H54 (cell line): ENCODE measurements at places on chromosomes 5 and 9.

- no peak for DNase-seq
Observed at GRCh38 chr9:80491086-80491696, 919.4 kb downstream of the TLE4 start.

- no peak for DNase-seq
Observed at GRCh38 chr9:87305151-87305550, 192.5 kb upstream of the DAPK1 start.

GRCh38 chr5:98624145-98624880 lies 149.2 kb upstream of the RGMB start:
- DNase-seq = no peak

DNA sequence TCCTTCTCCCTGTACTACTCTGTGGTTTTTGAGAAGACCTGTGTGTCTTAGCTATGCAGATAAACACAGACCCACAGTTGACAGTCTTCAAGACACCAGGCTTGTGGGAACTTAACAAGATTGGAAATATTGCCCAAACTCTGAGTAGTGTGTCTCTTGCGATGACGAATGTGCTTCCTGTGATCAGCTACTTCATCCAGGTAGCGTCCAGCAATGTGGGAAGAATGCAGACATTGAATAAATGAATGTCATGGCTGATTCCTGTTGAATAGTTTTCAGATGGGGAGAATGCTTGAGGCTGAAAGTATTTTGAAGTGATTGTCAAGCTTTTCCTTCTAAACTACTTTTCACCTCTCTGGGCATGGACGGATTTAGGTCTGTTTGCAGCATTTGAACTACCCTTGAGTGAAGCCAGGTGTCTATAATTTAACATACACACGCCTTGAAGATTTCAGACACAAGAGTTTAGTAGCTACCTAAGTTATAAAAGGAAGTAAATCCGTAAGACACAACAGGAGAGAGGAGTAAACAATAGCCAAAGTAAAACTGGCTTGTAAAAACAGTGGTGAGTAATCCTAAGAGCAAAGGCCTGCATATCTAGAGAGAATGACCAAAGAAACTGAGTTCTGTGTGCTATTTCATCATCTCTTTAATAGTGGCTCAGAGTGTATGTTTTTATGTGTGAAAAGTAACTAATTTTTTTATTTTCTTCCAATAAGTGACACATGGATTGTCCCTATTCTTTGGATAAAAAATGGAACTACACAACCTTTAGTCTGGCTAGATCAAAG lies 30.0 kb upstream of the ARL14EPL start:
- no peak for DNase-seq

DNA sequence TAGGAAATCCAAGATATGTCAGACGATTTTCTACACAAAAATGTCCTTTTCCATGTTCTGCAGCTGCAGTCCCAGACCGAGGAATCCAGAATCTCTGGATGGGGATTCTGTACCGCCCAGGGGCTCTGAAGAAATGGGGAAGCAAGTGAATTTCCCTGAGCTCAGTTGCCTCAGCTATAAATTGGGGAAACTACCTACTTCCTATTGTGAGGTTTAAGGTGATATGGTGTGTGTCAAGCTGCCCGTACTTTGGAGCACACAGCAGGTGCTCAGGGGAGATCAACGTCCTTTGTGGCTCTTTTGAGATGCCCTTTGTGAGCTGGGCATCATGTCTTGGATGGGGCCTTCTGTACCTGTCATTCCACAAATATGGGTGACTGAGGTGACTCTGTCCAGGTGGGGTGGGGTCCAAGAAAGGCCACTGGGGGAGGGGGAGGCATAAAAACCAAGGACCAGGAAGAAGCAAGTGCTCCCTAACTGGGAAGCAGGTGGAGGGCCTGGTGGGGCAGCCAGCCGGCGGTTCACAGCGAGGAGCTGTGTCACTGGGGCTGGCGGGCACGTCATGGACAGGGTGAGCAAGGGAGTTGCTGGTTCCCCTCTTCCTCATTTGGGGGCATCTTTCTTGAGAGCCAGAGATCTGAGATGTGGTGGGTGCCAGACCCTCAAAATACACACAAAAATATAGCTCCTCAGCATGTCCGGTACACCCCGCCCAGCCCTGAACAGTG lies 116.0 kb downstream of the CRB2 start:
- no peak for DNase-seq

GRCh38 chr5:40477856-40478546 lies 201.7 kb upstream of the PTGER4 start:
- DNase-seq = peak; percentile 45

GRCh38 chr5:1520791-1521453 lies 2.8 kb downstream of the LPCAT1 start:
- no peak for DNase-seq

DNA sequence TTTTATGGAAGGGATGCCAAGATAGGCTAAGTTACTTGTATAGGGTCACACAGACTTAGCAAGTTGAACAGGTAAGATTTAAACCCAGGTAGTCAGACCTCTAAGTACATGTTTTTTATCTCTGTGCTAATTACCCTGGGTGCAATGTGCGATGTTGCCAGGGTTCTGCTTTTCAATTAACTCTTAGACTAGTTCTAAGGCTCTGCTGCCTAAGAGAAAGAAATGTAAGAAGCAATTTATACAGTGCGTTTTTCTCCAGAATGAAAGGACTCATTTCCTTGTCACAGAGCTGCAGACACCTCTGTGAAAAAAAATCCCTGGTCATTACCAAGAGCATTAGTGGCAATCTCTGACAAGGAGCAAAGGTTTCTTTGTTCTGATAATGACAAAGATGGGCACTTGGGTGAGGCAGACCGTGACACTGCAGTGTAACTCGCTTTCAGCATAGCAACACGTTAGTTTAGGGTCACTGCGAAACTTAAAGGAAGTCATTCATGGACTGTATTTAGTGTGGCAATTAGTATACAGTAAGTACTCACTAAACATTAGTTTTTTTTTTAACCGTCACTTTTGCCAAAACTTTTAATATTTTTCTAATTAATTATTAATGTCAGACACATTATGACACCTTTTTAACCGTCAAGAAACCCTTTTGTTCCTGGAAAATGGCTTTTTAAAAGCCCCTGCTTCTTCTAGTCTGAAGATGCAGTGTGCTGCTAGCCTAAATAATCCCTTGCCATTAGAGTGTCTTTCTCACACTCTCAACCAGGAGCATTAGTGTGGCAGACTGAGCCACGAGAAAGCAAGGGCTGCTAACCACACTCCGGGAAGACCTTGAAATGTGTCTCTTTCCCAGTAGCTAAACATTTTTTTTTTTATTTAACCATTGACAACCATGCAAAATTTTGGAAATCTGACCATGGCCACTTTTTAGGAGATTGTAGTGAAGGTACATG lies 520.0 kb upstream of the C9orf72 start:
- DNase-seq = no peak

DNA sequence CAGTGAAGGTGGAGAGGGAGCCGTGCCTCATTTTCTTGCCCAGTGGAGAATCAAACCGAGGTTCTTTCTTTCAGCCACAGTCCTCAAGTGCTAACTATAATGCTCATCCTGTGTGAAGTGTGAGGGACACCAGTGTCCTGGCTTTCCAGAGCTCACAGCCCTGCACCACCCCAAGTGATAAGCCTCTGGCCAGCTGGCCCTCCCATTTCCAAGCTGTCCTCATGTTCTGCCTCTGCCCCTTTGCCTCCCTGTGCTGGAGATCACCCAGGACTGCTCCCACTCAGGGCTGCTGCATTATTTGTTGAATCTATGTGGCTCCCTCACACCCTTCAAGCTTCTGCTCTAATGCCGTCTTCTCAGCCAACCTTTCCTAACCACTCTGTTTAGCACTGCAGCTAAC lies 224.5 kb upstream of the TUT7 start:
- DNase-seq = no peak

DNA sequence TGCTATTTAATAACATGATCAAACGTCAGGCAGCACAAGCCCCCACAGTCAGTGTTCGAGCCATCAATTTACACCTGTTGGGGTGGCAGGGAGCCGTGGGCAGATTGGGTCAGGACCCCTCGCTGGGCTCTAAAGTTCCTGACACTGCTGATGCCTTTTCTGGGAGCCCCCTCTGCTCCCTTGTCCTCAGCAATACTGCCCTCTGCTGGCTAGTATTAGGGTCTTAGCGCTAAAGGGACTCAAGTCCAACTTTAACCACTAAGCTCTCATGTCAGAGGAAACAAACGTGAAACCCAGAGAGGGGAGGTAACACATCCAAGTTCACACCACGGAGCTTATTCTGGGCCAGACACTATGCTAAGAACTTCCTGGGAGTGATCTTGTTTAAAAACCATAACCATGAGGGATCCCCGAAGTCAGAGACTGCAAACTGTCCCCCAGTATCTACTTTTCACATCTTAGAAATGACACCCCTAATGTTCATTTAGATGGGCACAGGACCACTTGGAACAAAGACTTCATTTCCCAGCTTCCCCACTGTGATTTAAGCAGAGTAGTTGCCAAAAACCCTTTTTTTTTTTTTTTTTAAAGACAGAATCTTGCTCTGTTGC lies 20.4 kb downstream of the ANKS6 start:
- DNase-seq = peak; percentile 65

DNA sequence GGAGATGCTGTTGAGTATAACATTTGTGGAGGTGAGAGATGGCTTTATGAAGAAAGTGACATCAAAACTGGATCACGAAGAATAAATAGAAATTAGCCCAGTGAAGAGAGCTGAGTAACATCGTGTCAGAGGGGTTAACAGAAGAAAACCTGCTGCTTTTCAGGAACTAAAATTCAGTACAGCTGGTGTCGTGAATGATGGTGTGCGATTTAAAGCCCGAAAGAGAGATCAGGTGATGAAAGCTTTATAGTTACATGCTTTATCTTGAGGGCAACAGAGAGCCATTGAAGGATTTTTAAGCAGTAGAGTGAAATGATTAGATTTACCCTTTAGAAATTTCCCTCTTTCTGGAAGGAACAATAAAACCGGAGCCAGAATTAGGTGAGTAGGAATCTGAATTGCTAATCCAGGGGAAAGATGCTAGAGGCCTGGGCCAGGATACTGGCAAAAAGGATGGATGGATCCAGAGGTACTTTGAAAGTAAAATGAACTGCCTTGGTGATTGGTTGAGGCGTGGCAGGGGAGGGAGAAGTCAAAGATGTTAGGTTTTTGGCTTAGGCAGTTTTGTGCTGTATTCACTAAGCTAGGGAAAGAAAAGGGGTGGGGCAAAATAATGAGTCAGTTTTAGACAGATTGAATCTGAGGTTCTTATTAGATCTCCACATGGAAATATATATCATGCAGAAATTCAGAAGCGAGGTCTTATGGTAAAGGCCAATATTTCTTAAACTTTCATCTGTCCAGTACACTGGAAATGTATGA lies 3.4 kb downstream of the LRRC70 start:
- no peak for DNase-seq

GRCh38 chr5:56987171-56987570 lies 35.2 kb upstream of the MIER3 start:
- no peak for DNase-seq

GRCh38 chr5:34898258-34898895 lies 16.9 kb downstream of the RAD1 start:
- peak; percentile 35 for DNase-seq

- DNase-seq = no peak
Observed at GRCh38 chr5:42089705-42090104, 164.6 kb downstream of the FBXO4 start.

DNA sequence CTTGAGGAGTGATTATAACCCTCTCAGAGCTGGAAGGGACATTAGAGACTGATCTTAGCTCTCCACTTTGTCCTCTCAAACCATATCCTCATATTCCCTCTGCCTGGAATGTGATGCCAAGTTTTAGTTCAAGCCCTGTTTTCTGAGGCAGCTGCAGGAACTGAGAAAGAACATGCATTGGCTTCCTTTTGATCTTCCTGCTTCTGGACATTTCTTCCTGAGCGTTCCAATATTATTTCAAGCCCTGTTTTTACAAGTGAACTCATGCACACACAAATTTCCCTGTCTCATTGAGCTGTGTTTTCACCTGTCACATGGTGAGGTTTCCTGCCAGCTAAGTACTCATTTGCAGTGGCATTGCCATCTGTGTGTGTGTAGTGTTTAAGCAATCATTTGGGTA lies 17.0 kb downstream of the FOCAD start:
- no peak for DNase-seq
